Renal cortex interstitium (tissue), 15 donors: ENCODE measurements at places on chromosomes 16 and 17. TPM values are rescaled to one million over a fixed set of nuclear protein-coding genes. Genes with fewer than 3 reads are reported as not detected.

The CDYL2 gene
- polyA plus RNA-seq: 7.7 TPM

DNA sequence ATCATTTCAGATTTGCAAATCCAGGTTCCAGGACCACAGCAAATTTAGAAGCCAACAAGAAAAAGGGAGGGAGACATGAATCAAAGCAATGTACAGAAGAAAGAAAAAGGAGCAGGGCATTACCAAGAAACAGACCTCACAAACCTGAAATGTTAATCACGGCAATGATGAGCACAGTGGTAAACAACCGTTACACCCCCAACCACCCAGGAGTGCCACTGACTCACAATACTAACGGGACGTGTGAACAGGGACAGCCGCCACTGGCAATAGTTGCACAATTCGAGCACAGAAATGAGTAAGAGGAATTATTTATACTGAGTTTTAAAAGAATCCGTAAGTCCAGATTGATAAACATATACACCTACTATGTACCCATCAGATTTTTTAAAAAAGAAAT is 13.8 kb downstream of the USP22 start:
- no peak for DNase-seq

The MPO gene
- 7.0 TPM for polyA plus RNA-seq

GRCh38 chr16:67683767-67684166 is 17.2 kb downstream of the C16orf86 start:
- no peak for DNase-seq

The TVP23B gene
- polyA plus RNA-seq: 52.6 TPM

The CCL5 gene
- 2.1 TPM for polyA plus RNA-seq

GRCh38 chr17:79741751-79742588 is 11.2 kb downstream of the ENPP7 start:
- DNase-seq: no peak

The RAP1GAP2 gene
- 31.8 TPM for polyA plus RNA-seq

- DNase-seq: no peak
These were observed 33.0 kb downstream of the IL4R start for GRCh38 chr16:27346819-27347218.

DNA sequence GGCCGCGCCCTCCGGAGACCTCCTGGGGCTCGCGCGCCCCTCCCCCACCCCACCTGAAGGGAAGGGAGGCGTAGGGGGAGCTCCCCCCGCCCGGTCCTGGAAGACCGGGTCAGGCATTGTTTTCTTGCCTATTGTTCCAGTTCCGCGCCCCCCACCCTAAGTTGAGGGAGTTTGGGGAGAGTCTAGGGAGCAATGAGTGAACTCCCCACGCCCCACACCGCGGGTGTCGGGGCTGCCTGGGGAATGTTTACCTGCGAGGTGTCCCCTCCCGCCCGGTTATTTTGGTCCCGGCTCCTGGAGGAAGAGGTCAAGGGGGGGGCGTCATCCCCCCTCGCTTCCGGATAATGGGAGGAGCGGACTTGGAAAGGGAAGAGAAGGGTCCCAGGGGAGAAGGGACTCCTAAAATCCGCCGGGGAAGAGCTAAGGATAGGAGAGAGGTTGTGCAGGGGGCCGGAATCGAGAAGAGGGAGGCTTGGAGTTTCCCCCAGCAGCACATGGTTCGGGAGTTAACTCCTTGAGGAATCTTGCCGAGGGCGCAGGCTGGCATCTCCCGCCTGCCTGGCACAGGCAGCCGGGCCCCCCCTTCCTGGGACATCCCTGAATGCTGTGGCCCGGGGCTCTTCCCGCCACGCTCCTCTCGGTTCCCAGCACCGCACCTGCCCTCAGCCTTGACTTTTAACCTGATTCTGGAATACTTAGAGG is 881 bp downstream of the MLLT6 start:
- DNase-seq: no peak

DNA sequence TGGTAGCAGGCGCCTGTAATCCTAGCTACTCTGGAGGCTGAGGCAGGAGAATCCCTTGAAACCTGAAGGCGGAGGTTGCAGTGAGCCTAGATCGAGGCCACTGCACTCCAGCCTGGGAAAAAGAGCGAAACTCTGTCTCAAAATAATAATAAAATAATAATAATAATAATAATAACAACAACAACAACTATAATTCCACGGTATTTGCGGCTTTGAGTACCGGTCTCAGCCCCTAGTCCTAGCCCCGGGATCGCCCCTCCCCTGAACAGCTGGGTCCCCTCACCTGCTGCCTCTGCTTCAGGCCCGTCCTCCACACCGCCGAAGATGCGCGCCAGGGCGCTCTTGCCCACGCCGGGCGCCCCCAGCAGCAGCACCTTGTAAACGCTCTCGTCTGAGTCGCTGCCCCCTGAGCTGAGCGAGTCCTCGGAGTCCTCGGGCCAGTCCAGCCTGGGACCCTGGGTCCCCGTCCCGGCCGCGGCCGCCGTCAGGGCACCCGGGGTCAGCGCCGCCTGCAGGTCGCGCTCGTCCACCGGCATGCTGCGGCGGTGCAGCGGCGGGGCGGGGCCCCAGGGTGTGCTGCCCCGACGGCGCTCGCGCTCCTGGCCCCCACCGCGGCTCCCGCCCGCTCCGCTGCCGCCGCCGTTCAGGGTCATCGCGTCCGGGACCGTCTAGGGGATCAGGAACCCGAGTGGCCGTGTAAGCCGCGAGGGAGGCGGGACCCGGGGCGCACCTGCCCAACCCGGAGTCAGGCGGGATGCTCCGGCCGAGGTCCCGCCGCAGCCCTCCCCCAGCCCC is 611 bp downstream of the RRAD start:
- no peak for DNase-seq

DNA sequence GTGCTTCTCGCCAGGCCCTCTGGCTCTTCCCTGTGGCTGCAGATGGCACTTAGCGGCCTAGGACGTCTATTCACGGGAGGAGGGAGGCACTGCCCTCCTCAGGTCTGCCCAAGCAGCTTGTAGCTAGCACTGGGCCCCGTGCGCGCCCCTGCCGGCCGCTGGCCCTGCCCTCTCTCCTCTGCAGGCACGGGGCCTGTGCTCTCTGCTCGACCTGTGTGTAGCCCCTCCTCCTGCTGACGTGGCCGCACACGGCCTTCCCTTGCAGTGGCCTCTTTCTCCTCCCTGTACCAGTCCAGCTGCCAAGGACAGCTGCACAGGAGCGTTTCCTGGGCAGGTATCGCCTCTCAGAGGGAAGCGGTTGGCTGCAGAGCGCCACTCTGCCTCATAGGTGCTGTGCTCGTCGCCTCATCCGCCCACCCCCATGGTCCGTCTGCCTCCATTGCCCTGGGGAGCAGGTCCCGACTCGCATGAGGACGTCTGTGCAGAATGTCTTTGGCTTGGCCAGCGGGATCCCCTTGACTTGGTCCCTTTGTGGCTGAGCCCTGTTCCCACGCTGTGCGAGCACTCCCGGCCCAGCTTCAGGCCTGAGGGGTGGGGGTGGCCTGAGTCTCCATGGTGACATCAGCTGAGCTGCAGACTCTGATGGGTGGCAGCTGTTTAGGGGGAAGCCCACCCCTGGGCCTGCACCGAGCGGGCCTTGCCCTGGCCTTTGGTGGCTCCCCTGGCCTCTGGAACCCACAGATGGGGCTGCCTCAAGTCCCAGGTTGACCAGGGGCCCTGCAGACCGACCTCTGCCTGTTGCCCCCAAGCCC is 34.6 kb downstream of the TSC2 start:
- peak; percentile 77 for DNase-seq

The TGFB1I1 gene
- 51.3 TPM for polyA plus RNA-seq

DNA sequence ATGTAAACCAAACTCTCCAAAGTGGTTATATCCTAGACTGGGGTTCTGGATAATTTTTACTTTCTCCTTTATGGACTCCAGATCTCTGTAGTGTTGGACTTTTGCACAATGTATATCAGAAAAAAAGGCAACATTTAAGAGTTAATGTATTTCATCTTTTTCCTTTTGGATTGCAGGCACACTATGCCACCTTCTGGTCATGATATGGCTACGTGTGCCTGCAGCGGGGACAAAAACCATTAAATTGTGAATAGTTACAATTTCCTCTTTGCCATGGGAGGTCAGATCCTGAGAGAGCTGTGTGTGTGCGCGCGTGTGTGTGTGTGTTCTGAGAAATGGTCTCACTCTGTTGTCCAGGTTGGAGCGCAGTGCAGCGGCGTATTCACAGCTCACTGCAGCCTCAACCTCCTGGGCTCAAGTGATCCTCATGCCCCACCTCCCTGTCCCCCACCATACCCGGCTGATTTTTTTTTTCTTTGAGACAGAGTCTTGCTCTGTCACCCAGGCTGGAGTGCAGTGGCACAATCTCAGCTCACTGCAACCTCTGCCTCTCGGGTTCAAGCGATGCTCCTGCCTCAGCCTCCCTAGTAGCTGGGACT is 4.3 kb upstream of the SGF29 start:
- no peak for DNase-seq

The ITGAD gene
- polyA plus RNA-seq: 0.17 TPM

GRCh38 chr17:36152639-36153120 is 23.8 kb downstream of the TBC1D3B start:
- no peak for DNase-seq

- no peak for DNase-seq
These were observed 167.6 kb upstream of the FAM20A start for GRCh38 chr17:68768804-68769203.

DNA sequence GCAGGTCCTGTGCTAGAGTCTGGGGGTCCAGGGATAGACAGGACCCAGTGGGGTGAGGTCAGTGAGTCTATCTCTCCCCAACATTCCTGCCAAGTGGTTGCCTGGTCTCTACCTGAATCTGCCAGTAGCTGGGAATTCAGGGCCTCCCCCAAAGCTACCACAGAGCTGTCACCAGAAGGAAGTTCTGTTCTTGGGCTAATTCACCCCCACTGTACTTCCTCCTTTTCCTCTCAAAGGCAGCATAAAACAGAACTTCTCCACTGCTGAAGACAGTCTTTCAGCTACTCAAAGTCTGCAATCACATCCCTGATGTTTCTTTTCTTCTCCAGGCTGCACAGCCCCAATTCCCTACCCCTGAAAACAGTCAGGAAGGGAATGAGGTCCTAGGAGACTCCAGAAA is 8.7 kb downstream of the CAMTA2 start:
- no peak for DNase-seq

The SPIRE2 gene
- 10.4 TPM for polyA plus RNA-seq

GRCh38 chr17:48442819-48443218 is 12.8 kb upstream of the SKAP1 start:
- no peak for DNase-seq

DNA sequence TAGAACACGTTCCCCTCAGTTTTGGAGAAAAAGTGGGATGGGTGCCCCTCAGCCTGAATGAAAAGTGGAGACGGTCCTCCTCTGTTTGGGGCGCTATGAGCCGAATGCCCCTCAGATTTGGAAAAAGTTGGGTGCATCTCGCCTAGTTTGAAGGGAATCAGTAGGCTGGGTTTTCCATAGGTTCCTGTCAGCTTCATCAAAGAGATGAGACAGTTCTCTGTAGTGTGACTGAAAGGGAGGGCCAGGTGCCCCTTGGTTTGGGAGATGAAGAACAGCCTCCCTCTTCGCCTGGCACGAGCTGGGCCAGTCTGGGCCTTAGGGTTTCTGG is 742 bp upstream of the SLC9A5 start:
- no peak for DNase-seq

The SRL gene
- polyA plus RNA-seq: 1.4 TPM

GRCh38 chr16:87028481-87029320 is 288.5 kb downstream of the C16orf95 start:
- no peak for DNase-seq

- DNase-seq: peak; percentile 75
These were observed 13.7 kb downstream of the RARA start for GRCh38 chr17:40322358-40323315.

- DNase-seq: no peak
These were observed 28.2 kb upstream of the CCL1 start for GRCh38 chr17:34391241-34391640.

DNA sequence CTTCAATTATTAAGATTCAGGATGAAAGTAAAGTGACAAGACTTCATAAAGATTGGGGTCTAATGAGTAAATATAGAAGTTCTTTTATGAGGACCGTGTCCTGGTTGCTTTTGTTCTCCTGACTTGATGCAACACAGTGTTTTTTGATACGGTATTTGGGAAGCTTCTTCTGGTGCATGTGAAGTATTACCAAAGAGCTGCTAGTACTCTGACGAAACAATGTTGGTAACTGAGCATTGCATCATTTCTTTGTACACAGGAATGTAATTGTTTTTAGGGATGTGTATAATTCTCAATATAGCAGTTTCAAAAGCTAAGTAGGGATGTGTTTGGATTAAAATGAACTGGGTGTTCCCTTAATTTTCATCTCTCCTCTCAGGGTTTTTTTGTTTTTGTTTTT is 15.9 kb downstream of the KPNB1 start:
- no peak for DNase-seq

DNA sequence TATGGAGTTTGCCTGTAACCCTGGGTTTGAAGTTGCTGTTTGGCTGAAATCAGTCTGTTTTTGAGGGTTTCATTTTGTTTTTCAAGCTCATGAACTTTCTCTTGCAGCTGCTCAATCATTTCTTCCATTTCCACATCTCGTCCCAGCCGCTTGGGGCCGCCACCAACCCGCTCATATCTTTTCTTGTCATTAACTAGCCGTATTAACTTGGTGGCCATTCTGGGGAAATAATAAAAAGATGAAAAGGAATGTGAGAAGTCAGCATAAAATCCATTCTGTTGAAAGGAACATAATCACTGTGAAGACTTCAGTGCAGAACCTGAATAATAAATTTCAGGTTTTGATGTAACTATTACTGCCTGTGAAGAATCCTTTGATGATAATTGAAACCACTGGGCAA is 11.5 kb downstream of the RPGRIP1L start:
- DNase-seq: no peak

The TBC1D3 gene
- polyA plus RNA-seq: not detected

The TPSG1 gene
- polyA plus RNA-seq: 1.1 TPM

The CSF3 gene
- polyA plus RNA-seq: not detected

The PDILT gene
- polyA plus RNA-seq: 0.11 TPM

DNA sequence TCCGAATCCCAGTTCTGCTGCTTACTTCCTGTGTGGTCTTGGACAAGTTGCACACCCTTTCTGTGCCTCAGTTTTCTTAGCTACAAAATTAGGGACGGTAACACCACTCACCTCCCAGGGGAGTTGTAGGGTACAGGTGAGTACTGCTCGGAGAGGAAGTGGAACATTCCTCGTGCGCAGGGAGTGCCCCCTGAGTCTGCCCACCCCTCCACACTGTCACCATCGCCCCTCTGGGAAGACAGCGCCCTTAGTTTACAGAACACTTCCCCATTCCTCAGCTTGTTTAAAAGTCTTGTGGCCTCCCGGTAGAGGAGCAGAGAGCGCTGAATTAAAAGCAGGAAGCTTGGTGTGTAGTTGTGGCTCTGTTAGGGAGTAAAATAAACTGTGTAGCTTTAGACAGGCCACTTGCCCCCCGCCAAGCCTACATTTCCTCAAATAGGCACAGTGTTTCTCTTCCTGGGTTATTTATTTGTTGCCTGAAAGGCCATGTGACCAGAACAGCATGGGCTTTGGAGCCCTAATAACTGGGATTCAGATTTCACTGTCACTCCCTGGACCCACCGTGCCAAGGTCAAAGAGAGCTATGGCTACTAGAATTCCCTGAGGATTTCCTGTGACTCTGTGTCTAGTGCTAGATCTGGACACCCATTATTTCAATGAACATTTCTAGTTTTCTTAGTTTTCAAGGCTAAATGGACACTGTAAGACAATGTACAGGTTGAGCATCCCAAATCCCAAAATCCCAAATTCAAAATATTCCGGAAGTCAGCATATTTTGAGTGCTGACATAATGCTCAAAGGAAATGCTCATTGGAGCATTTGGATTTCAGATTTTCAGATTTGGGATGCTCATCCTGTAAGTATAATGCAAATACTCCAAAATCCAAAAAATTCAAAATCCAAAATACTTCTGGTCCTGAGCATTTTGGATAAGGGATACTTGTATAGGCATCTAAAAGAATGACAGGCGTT is 372.5 kb downstream of the SNX29 start:
- no peak for DNase-seq
